ENCODE measurements at places on chromosomes 1 and 21. TPM values are rescaled to one million over a fixed set of nuclear protein-coding genes. Genes with fewer than 3 reads are reported as not detected.

C1orf52 gene
- 39.6 TPM for total RNA-seq

IER5 gene
- total RNA-seq = 29.3 TPM

MMP23B gene
- total RNA-seq = 3.7 TPM

IVL gene
- not detected for total RNA-seq

PLEKHN1 gene
- total RNA-seq = 2.9 TPM

SMAP2 gene
- total RNA-seq = 123 TPM

ZNF593OS gene
- not detected for total RNA-seq

PTPN22 gene
- total RNA-seq = 32.2 TPM

C1QC gene
- 3.3 TPM for total RNA-seq

TAL1 gene
- total RNA-seq = not detected

FMO4 gene
- 2.7 TPM for total RNA-seq

CELA3B gene
- not detected for total RNA-seq

APCS gene
- not detected for total RNA-seq

DUSP10 gene
- 4.1 TPM for total RNA-seq

LCE3D gene
- total RNA-seq = not detected

EPS8L3 gene
- not detected for total RNA-seq

NOL9 gene
- 59.9 TPM for total RNA-seq

KCNA3 gene
- total RNA-seq = 124 TPM
